ENCODE measurements at places on chromosomes 6 and 20. TPM values are rescaled to one million over a fixed set of nuclear protein-coding genes. Genes with fewer than 3 reads are reported as not detected.

DNA sequence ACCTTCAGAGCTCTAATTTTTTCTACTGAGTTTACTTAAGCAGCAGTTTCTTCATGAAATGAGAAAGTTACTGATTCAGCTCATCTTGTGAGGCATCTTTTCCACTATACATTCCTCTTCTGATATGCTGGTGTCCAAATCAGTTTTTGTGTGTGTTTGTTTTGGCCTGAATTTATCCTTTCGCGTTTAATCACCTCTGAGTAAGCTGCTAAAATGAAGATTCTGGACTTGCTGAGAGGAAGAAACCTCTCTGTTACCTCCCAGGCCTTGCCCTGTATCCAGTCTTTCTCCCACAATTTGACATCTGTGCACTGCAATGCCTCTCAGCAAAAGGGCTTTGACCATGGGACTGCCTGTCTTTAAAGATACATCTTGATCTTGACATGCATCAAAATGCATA lies 536.2 kb upstream of the NRSN1 start:
- ATAC-seq, result no peak

DNA sequence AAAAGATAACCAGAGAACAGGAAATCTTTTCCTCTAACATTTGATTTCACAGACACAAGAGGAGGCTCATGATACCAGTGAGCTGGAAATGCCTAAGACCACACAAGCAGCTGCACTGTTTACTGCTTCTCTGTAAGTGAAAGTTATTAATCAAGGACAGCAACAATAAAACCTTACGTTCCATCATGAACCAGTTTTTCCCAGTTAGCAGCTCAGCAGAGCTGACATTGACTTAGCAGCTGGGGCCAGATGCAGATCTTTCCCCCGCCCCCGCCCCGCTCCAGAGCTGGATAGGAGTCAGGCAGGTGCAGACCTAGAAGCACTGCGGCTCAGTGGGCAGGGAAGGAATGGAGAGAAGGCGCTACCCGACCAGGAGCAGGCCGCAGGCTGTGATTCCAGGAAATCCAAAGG lies 275.2 kb downstream of the GMDS start:
- no peak for ATAC-seq

- ATAC-seq, result no peak
These were observed 2.2 kb downstream of the TM9SF4 start for GRCh38 chr20:32111753-32112152.

The ENPP3 gene
- total RNA-seq, result 0.24 TPM

The RAET1E gene
- total RNA-seq, result 101 TPM
